ENCODE measurements at places on chromosomes 2 and 18. TPM values are rescaled to one million over a fixed set of nuclear protein-coding genes. Genes with fewer than 3 reads are reported as not detected.

- H3K4me1 ChIP-seq: no peaks in the 10 kb centered on the region
- no peak overlapping the region for H3K27ac ChIP-seq
- DNase-seq: no peak
- no peaks in the 10 kb centered on the region for H3K27me3 ChIP-seq
- no peak overlapping the region for H3K4me3 ChIP-seq
Observed at GRCh38 chr2:100009743-100010142, 132.6 kb downstream of the AFF3 start.

DNA sequence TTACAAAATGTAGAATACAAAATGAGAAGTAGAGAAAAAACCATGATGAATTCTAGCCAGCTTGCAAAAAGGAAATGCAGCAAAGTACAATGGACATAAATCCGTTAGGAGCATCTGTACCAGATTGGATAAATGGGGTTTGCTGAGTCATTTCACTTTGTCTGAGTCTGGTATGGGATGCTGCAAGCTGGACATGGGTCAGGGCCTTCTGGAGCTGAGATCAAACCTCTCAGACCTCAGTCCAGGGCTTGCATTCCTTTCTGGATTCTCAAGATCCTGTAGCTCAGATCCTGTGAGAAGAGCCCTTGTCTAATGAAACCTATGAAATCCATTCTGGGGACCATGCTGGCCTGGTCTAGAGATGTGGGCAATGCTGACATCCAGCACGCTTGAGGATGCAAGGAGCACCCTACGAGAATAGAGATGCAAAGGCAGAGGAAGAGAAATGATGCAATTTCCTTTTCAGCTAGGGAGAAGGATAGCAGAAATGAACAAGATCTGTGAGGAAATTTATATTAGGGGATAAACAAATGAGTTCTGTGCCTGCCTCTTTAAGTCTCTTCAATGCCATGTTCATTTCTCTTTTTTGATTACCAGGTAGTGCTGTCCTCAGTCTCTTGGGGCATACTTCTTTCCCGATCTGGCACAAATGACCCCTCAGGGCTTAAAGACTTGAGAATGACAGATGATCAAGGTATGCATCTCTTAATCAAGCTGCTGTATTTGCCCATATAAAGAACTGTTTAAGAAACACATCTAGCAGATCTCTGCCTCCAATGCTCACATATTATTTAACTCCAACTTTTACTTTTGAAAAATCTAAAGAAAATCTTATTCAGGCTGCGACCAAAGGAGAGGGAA lies 230.4 kb downstream of the MEIS1 start:
- no peak for DNase-seq
- no peaks in the 10 kb centered on the region for H3K4me1 ChIP-seq
- no peak overlapping the region for H3K4me3 ChIP-seq
- H3K27me3 ChIP-seq: peaks cover 3% of the 10 kb centered on the region
- no peaks in the 10 kb centered on the region for H3K36me3 ChIP-seq
- no peak overlapping the region for H3K27ac ChIP-seq

DNA sequence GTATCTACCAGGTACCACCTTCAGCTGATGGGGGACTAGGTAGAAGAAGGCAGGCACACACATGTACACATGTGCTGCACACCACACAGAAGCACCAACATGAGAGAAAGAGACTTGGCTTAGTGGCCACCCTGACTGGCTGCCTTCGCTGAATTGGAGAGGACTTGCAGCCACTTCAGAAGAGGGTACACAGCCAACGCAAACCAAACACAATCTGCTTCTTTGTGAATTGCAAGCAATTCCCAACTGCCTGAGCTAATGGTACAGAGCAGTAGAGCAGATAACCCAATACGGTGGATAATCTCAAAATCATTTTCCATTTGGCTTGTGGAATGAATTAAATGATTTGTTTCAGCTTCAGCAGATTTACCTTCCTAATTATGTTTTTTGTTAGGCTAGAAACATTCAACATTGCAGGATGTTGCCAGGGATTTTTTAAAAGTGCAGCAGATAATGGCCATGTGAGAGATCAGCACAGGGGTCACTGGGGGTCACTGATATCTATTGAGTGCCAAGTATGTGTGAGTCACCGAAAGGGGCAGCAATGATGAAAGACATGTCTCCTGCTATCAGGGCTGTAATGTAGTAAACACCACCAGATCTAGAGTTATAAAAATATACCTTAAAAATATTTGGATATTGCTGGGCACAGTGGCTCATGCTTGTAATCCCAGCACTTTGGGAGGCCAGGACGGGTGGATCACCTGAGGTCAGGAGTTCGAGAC lies 652.6 kb downstream of the BCL11A start:
- no peak overlapping the region for H3K4me3 ChIP-seq
- no peak overlapping the region for H3K27ac ChIP-seq
- DNase-seq: no peak
- H3K4me1 ChIP-seq: peaks cover 10% of the 10 kb centered on the region

DNA sequence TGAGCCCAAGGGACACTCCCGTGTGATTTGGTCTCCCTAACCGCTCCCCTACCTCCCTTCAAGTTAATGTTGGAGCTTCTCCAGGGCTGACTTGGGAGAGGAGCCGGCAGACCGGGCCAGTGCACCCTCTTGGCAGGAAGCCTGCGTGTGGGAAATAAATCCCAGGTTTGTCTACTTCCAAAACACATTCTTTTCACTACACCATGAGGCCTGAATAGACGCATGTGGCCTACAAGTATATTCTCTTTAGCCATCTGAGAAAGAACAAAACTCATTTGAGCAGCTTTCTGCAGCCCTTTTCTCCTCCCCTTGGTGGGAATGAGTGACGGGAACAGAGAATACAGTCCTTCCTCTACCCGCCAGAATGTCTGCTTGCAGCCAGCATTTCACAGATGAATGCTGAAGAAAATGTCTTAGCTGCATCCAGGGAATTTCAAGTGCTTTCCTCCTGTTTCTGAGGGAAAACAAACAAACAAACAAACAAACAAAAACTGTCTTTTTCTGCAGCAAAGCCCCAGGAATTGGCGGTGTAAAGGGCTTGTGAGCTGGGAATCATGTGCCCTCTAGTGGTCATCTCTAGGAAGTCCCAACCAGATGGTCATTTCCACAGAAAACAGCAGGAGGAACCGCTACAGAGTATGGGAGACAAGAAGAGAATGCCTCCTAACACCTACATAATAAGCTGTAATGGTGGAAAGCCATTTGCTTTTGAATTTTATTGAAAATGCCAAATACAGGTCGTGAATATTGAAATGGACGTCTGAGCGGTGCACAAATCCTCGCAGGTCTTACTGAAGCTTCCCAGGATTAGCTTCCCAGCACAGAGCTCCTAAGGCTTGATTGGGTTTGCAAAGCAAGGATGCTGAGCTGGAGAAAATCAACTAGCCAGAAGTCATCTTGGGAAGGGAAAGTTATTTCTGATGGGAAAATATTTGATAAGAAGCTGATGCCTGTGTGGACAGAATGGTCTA lies 41.2 kb upstream of the DAPL1 start:
- no peak overlapping the region for H3K4me3 ChIP-seq
- H3K4me1 ChIP-seq: no peaks in the 10 kb centered on the region
- peaks cover 14% of the 10 kb centered on the region for H3K27me3 ChIP-seq
- DNase-seq: peak; percentile 32

DNA sequence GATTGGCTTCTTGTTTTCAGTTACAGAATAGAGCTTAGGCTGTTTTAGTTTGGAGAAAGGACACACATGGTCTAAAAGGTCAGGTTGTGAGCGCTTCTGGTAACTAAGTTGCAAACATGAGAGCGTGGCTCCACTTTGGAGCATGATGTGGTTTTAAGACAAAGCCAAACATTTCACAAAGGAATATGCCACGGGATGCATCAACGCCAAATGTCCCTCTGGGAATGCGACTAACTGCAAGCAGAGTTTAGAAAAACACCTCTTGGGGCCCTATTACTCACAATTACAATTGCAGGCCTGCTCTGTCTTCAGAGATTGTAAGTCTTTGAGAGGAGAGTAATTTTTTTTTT lies 25.4 kb downstream of the MYO7B start:
- H3K4me1 ChIP-seq: no peaks in the 10 kb centered on the region
- H3K27me3 ChIP-seq: peaks cover 23% of the 10 kb centered on the region
- H3K4me3 ChIP-seq: no peak overlapping the region
- no peak overlapping the region for H3K27ac ChIP-seq

GRCh38 chr2:88483200-88483599 lies 30.7 kb upstream of the FOXI3 start:
- peaks cover 4% of the 10 kb centered on the region for H3K27me3 ChIP-seq
- H3K36me3 ChIP-seq: no peaks in the 10 kb centered on the region
- H3K4me1 ChIP-seq: no peaks in the 10 kb centered on the region
- no peak overlapping the region for H3K27ac ChIP-seq
- no peak overlapping the region for H3K4me3 ChIP-seq

GRCh38 chr2:234133004-234133403 lies 82.5 kb downstream of the SPP2 start:
- no peak for DNase-seq
- no peak overlapping the region for H3K27ac ChIP-seq
- no peaks in the 10 kb centered on the region for H3K36me3 ChIP-seq
- no peaks in the 10 kb centered on the region for H3K27me3 ChIP-seq
- no peak overlapping the region for H3K4me3 ChIP-seq

- H3K4me1 ChIP-seq: no peaks in the 10 kb centered on the region
- H3K36me3 ChIP-seq: no peaks in the 10 kb centered on the region
- H3K4me3 ChIP-seq: no peak overlapping the region
- peaks cover 36% of the 10 kb centered on the region for H3K27me3 ChIP-seq
- no peak overlapping the region for H3K27ac ChIP-seq
Observed at GRCh38 chr18:477565-477964, 22.9 kb downstream of the COLEC12 start.

DNA sequence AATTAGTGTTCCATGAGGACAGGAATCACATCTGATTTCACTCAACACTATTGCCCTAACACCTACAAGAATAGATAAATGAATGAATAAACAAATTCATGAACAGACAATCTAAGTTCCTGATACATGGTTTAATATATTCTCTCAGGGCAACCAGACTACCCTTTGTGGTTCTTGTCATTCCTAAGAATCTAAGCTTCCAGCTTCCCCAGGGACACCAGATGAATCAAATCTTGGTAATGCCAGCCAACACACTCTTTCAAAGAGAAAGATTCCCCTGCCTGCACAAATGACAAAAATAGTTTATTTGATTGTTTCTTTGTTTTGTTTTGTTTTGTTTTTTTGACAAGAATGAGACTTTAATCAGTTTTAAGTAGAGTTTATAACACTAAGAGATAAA lies 237.5 kb upstream of the CHAC2 start:
- H3K4me3 ChIP-seq: no peak overlapping the region
- peaks cover 2% of the 10 kb centered on the region for H3K36me3 ChIP-seq
- H3K27me3 ChIP-seq: peaks cover 4% of the 10 kb centered on the region
- DNase-seq: no peak

GRCh38 chr2:218366621-218367414 lies 10.2 kb downstream of the CATIP start:
- H3K27me3 ChIP-seq: no peaks in the 10 kb centered on the region
- peak overlapping the region; percentile 79 for H3K27ac ChIP-seq
- peaks cover 11% of the 10 kb centered on the region for H3K4me1 ChIP-seq
- peak; percentile 57 for DNase-seq
- peak overlapping the region; percentile 72 for H3K4me3 ChIP-seq

GRCh38 chr2:153307223-153307622 lies 171.3 kb downstream of the RPRM start:
- no peak overlapping the region for H3K4me3 ChIP-seq
- H3K36me3 ChIP-seq: no peaks in the 10 kb centered on the region
- peaks cover 1% of the 10 kb centered on the region for H3K27me3 ChIP-seq
- H3K27ac ChIP-seq: no peak overlapping the region
- no peaks in the 10 kb centered on the region for H3K4me1 ChIP-seq

GRCh38 chr2:214624166-214624760 lies 185.2 kb downstream of the BARD1 start:
- no peak for DNase-seq
- H3K27me3 ChIP-seq: peaks cover 8% of the 10 kb centered on the region
- H3K4me3 ChIP-seq: no peak overlapping the region
- H3K36me3 ChIP-seq: no peaks in the 10 kb centered on the region

DNA sequence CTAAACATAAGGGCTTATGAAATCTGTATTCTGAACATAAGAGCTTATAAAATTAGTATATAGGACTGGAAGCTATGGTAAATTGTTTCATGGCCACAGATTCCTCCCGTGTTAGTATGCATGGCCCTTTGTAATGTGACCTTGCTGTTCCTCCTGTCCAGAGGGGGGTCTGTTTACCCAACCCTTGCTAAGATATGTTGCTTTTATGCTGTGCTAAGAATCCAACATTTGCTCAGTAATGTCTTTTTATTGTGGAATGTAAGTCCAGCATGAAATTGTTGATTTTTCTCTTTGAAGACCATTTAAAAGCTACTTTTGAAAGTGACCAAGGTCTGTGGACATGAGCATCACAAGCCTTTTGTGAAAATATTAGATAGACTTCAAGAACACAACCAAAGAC lies 485.4 kb downstream of the PARD3B start:
- no peak overlapping the region for H3K4me3 ChIP-seq
- H3K27ac ChIP-seq: no peak overlapping the region
- H3K4me1 ChIP-seq: peaks cover 28% of the 10 kb centered on the region
- DNase-seq: no peak
- H3K36me3 ChIP-seq: no peaks in the 10 kb centered on the region

- peaks cover 60% of the 10 kb centered on the region for H3K4me1 ChIP-seq
- peak overlapping the region; percentile 100 for H3K27ac ChIP-seq
- H3K4me3 ChIP-seq: peak overlapping the region; percentile 97
Observed at GRCh38 chr2:186485576-186485870, 537 bp upstream of the ZC3H15 start.

DNA sequence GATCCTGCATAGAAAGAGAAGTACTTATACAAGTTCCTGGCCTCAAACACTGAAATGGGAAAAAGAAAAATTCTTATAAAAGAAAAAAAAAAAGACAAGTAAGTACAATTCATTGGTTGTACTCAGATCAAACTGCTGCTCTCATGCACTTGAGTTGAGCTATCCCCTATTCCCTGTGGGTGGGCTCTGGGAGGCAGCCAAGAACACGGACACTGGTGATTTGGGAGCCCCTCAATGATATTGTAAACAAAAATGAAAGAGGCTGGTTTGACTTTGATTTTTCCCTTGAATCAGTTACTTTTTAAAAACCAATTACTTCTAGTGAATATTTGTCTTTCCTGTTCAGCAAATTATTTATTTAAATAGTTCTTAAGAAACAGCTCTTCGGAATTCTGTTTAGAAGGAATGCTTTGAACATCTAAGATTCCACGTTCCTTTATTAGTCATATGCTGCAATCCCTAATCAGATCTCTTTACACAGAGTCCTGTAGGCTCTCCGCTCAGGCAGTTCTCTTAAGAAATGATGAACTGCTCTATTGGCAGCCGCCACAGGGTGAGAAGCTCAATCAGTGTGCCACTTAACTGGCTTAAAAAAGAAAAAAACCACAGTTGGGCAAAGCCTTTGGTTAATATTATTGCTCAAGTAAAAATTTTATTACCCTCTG lies 225.1 kb downstream of the TMEM182 start:
- H3K27ac ChIP-seq: no peak overlapping the region
- H3K4me3 ChIP-seq: no peak overlapping the region
- H3K27me3 ChIP-seq: peaks cover 7% of the 10 kb centered on the region
- DNase-seq: no peak
- no peaks in the 10 kb centered on the region for H3K4me1 ChIP-seq

- peak overlapping the region; percentile 26 for H3K4me3 ChIP-seq
- H3K36me3 ChIP-seq: no peaks in the 10 kb centered on the region
- peaks cover 30% of the 10 kb centered on the region for H3K4me1 ChIP-seq
- DNase-seq: peak; percentile 25
- peak overlapping the region; percentile 38 for H3K27ac ChIP-seq
- peaks cover 13% of the 10 kb centered on the region for H3K27me3 ChIP-seq
Observed at GRCh38 chr2:239548451-239548871, 147.6 kb upstream of the HDAC4 start.

Gene TXNDC2
- not detected for total RNA-seq

Gene TSPYL6
- total RNA-seq: not detected

Gene TMEM18
- 41.4 TPM for total RNA-seq

Gene CD207
- not detected for total RNA-seq

Gene MERTK
- 0.69 TPM for total RNA-seq

Gene FNDC4
- not detected for total RNA-seq

Gene RPS27A
- 2,293 TPM for total RNA-seq

All from naive thymus-derived CD8-positive, alpha-beta T cell (primary cell).